ENCODE measurements at places on chromosomes 1 and 21.

GRCh38 chr21:36684957-36685714, 13.8 kb upstream of the SIM2 start:
- no peak for DNase-seq

DNA sequence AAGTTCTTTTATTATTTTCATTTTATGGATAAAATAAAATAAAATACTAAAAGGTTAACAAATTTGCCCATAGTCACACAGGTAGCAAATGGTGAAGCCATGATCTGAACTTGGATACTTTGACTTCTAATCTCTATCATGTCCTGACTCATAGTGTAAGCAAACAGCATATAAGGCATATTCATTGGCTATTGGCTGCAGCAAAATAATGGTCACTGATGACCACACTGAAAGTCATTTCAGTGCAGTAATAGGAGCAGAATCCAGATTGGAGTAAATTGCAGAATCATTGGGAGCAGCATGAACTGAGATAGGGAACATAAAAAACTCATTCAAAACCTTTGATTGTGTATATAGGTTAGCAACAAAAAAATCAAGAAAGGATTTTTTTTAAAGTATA, 262.9 kb downstream of the PLA2G4A start:
- DNase-seq = no peak

DNA sequence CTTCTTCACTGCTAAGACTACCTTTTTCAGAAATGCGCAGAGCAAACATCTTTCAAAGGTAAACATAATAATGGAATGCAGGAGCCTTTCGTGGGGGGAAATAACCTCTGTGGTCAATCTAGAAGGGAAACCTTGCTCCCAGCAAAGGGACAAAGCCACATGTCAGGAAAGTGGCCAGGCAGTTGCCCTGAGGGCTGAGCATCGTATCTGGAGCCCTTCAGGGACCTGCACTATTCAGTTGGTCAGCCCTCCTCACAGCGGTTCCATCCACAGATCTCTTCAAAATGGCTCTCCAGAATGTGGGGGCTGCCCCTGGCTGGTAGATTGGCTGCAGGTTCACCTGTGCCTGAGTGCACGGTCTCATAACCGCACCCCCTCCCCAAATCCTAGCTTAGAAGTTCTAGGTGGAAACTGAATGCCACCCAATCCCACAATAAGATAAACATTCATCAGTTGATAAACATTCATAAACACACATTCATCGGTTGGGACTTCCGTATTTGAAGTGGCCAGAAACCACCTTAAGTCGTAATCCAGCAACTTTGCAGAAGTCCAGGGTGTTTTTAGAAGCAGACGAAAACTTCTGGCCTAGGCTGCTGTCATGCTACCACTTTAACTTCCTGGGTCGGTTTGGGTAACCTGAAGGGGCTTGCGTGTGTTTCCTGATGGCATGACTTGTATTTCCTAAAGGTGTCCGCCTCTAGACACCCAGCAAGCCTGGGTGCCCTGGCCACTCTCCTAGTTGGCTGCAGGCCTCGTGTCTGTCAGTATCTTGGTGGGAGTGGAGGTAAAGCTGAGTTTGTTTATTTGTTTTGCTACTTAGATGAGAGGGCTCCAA, 50.5 kb downstream of the RASSF5 start:
- DNase-seq = no peak

DNA sequence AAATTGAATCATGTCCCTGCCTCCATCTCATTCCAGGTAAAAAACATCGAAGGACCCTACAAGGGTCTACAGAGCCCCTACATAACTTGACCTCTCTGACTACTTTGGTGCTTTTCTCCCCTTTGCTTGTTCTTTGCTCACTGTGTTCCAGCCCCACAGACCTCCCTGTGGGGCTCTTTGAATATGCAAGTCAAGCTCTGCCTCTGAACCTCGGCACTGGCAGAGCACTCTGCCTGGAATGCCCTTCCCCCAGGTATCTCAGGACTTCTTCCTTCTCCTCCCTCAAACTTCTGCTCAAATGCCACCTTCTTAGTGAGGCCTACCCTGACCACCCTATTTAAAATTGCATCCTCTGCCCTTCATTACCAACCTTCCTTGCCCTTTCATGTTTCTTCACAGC, 87.8 kb upstream of the CD34 start:
- no peak for DNase-seq

- no peak for DNase-seq
These were observed 1575.6 kb downstream of the NCAM2 start for GRCh38 chr21:22573834-22574233.

GRCh38 chr1:8216005-8216404, 101.9 kb upstream of the SLC45A1 start:
- no peak for DNase-seq

GRCh38 chr1:21916447-21917238, 20.5 kb downstream of the HSPG2 start:
- DNase-seq = no peak

Measured in AG08396 (cell line).